Activated gamma-delta T cell (primary cell): ENCODE measurements at places on chromosomes 2 and 18.

GRCh38 chr2:224731665-224732064 is 15.5 kb upstream of the CCDC195 start:
- no peak for DNase-seq

GRCh38 chr2:236597629-236598028 is 28.0 kb downstream of the ACKR3 start:
- DNase-seq, result no peak

- DNase-seq, result no peak
Measured at GRCh38 chr2:237591141-237591881, 777 bp upstream of the RAB17 start.

- no peak for DNase-seq
Measured at GRCh38 chr2:241430178-241430577, 74.1 kb downstream of the FARP2 start.

GRCh38 chr2:99140860-99141109 is 722 bp upstream of the C2orf15 start:
- no peak for DNase-seq

- no peak for DNase-seq
Measured at GRCh38 chr2:51710222-51710621, 678.3 kb upstream of the NRXN1 start.

GRCh38 chr2:16044946-16045456 is 104.7 kb downstream of the MYCN start:
- DNase-seq, result no peak

- no peak for DNase-seq
Measured at GRCh38 chr2:237257471-237257951, 156.5 kb downstream of the COL6A3 start.

GRCh38 chr2:198591586-198591985 is 787.2 kb downstream of the PLCL1 start:
- DNase-seq, result no peak

GRCh38 chr2:170155723-170156253 is 22.2 kb upstream of the MYO3B start:
- no peak for DNase-seq

DNA sequence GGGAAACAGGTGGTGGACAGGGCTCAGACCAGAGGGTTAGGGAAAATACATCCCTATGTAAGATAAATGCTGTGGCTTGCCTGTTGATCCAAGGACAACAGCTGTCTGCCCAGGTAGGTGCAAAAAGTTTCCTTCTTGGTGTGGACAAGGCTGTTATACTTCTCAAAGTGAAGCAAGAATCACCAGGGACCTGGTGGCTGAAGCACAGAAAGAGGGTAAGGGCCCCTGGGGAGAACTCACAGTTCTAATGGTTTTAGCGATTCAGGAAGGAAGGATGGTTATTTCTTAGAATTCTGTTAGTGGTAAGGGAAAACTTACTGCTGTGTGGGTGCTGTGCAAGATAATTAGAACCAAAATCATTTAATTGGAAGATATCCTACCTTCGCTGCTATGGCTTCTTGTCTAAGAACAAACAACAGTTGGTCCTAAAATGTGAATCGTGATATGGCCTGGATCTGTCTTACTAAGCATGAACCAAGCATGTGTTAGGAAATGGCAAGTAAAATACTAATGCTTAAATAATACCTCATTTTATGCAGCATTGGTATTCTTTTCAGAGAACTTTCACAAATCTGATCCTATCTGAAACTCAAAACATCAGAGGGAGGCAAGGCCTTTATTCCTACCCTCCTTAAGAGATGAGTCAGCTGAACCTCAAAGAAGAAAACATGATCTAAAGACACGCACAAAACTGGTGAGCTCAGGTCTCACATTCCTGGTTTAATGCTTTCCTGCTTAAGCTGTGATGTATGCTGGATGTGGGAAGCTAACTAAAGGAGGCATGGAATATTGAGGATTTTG is 159.2 kb upstream of the THUMPD2 start:
- no peak for DNase-seq

DNA sequence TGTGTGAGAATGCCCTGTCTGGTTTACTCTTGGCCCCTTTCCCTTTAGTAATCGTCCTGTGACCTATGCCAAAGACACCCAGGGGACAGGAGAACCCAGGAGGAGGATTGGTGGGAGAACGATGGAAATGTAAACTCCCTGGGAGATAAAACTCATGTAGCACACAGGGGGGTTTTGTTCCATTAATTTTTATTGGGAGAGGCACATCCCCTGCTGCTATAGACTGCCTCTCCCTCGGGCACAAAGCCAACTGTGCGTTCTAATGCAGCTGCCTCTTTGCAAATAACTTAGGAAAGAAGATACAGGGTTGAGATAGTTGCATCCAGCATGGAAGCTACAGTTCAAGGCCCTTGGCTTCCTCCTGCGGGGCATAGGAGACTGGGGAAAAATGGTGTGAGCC is 489.6 kb downstream of the SLC4A3 start:
- no peak for DNase-seq

DNA sequence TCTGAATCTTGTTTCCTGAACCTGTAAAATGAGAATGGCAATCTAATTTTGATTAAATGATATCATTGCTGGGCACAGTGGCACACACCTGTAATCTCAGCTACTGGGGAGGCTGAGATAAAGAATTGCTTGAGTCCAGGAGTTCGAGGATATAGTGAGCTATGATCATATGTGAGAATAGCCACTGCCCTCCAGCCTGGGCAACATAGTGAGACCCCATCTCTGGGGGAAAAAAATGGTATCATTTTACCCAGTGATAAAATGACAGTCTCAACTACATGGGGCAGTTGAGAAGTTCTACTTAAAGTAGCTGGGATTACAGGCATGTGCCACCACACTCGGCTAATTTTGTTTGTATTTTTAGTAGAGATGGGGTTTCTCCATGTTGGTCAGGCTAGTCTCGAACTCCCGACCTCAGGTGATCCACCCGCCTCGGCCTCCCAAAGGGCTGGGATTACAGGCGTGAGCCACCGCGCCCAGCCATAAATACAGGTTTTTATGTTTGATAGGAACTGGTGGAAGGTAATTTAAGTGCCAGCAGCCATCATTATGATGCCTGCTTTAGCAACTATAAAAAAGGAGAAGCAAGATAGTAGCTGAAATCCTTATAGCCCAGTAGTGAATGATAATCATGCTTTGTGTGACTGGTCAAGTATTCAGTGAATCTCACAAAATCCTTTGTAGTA is 17.0 kb downstream of the BZW1 start:
- no peak for DNase-seq

- DNase-seq, result no peak
Measured at GRCh38 chr2:98824256-98825019, 93.5 kb upstream of the MGAT4A start.

- DNase-seq, result no peak
Measured at GRCh38 chr2:26504002-26504401, 26.1 kb upstream of the OTOF start.

DNA sequence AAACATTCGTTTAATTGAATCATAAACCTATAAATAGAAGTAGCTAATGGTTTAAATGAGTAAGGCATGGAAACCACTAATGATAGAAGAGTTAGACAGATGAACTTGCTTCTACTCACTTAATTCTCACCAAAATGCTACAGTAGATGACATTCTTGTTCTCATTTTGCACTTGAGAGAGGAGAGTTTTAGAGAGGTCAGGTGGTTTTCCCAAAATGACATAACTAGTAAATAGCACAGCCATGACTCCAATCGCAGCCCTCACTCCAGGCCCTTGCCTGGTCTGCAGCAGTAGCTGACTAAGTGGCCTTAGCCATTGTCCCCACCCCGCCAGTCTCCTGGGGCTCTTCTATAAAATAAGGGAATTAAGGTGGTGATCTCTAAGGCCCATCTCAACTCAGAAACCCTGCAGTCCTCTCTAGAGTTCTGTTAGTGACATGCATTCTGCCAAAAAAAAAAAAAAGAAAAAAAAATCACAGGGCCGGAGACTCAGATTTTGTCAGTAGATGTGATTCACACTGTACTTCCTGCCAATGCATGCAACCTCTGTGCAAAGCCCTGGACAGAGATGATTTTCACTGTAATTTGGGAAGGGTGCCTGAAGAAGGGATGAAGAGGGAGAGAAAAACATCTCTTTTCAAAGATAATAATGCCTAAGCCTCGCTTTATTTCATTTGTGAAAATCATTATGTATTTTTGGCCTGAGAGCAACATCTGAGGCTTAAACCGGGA is 221.8 kb downstream of the ANAPC1 start:
- no peak for DNase-seq

DNA sequence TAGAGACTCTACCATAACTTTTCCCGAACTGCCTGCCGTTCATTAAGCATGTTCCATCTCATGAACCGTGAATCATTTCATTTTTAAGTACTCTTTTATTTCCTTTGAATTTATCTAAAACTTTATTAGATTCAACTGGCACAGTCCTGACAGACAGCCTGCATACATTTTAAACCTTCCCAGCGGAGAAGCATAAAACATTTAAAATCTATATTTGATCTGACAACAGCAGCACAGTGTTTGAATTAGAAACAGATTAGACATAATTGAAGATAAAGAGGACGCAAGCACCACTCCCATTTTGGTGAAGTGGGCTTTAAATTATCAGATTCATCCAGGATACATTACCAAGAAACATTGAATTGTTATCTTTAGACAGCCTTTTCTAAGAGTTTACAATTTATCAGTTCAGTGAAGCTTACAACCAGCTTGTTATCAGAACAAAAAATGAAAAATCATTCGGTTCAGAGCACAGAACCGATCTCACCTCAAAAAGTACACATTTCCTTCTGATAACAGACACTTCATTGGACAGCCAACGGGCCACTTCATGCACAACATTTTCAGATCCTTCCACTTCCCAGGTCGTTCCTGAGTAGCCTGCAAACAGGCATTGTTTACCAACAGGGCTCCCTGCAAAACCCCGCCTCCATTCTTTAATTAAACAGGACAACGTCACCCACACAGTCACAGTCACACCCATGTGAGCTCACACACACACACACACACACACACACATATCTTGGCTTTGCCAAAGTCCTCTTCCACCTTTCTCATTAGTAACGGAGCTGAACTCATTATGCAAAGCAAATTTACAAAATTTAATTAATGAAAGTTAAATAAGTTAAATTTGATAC is 171.2 kb downstream of the SP3 start:
- DNase-seq, result no peak

DNA sequence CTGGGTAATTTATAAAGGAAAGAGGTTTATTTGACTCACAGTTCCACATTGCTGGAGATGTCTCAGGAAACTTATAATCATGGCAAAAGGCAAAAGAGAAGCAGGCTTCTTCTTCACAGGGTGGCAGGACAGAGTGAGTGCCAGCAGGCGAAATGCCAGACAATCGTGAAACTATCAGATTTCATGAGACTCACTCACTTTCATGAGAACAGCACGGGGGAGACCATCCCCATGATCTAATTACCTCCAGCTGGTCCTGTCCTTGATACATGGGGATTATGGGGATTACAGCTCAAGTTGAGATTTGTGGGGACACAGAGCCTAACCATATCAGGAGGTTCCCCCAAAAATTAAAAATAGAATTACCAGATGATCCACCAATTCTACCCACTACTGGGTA is 675.5 kb upstream of the SLC8A1 start:
- DNase-seq, result no peak

DNA sequence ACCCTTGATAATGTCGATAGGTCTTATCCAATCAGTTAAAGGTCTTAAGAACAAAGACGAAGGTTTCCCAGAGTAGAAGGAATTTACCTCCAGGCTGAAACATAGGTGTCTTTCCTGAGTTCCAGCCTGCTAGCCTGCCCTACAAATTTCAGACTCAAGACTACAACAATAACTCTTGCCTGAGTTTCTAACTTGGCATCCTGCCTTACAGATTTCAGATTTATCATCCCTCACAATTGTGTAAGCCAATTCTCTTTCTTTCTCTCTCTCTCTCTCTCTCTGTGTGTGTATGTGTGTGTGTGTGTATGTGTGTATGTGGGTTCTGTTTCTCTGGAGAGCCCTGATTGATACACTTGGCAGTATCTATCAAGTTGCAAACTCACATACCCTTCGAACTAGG is 37.2 kb upstream of the B4GALT6 start:
- DNase-seq, result no peak

GRCh38 chr2:12980817-12981216 is 264.1 kb downstream of the TRIB2 start:
- no peak for DNase-seq

GRCh38 chr2:145980318-145980717 is 1460.4 kb upstream of the ZEB2 start:
- no peak for DNase-seq

DNA sequence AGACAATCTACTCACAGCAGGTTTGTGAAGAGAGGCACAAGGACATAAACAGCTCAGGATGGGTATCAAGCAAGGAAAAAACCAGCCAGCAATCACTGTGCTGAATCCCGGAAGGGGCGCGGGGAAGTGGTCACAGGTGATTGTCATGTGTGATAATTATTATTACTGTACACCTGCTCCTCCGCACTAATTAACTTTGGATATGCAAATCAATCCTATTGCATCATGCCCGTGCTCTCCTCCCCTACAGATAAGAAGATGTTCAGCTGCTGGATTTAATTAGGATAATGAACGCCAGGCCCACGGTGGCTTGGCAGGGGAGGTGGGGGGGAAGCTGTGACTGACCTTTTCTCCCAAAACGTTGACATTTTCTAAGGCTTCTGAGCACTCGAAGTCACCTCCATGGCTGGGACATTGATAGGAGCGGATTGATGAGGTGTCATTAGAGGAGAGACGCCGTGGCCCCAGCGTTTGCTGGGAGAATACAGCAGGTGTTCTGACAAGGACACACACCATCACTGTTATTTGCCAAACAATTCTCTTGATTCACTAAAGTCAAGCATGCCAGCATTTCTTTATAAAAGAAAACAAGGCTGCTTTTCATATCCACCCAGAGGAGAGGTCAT is 160.3 kb upstream of the VRK2 start:
- no peak for DNase-seq

GRCh38 chr2:216436383-216436782 is 24.1 kb downstream of the SMARCAL1 start:
- DNase-seq, result no peak

- no peak for DNase-seq
Measured at GRCh38 chr2:80300954-80301353, 3.6 kb downstream of the LRRTM1 start.

- DNase-seq, result no peak
Measured at GRCh38 chr2:222296311-222296741, 2.5 kb downstream of the PAX3 start.
